ENCODE measurements at places on chromosomes 12 and 14.

DNA sequence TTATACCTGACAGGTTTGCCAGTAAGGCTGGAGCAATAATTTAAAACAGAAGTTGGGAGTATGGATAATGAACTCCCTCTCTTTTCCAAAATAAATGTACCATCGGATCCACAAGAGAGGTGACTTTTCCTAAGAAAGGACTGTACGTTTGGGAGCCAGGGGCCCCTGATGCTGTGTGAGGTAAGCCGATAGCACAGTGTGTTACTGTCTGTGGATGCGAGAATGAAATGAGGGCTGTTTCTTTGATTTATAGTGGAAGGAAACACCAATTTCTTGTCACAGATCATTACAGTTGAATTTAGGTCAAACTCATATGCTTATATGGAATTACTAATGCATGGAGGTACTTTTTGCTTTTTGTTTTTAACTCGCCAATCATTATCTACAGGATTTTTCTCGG, 147.7 kb downstream of the ZNF664 start:
- DNase-seq = no peak

DNA sequence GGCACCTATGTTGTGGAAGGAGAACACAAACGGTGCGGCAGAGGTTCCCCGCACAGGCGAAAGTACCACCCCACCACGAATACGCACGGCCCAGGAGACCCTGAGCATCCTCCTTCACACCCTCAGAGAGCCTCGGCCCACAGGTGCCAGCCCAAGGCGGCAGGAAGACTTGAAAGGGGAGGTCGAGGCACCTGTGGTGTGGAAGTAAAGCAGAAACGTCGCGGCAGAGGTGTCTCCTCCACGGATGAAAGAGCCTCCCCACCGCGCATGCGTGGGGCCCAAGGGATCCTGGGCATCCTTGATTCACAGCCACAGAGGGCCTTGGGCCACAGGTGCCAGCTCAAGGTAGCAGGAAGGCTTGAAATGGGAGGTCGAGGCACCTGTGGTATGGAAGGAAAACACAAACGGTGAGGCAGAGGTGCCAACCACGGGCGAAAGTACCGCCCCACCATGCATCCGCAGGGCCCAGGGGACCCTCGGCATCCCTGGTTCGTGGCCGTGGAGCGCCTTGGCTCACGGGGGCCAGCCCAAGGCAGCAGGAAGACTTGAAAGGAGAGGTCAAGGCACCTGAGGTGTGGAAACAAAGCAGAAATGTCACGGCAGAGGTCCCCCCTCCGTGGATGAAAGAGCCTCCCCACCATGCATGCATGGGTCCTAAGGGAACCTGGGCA, 380.1 kb downstream of the ALG10 start:
- no peak for DNase-seq

- DNase-seq = no peak
These were observed 72.3 kb upstream of the TMX1 start for GRCh38 chr14:51167587-51168214.

- no peak for DNase-seq
These were observed 586.5 kb upstream of the TMEM132C start for GRCh38 chr12:127680516-127680915.

- no peak for DNase-seq
These were observed 13.8 kb downstream of the CD9 start for GRCh38 chr12:6213969-6214368.

DNA sequence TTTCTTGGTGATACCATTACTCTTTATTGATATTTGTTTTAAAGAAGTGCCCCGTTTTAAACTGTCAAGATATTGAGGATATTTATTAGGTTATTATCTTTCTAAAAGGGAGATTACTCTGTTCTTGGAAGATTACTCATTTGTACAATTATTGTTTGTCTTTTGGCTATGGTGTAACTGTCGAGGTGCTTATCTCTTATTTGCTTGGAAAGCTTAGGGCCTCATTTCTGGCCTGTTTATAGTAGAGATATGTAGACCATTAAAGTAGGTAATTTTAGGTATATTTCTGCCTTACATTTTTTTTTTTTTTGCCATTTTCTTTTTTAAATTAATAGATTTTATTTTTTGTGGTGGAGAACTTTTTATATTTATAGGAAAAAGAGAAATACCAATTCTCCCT, 74.2 kb downstream of the KTN1 start:
- no peak for DNase-seq

DNA sequence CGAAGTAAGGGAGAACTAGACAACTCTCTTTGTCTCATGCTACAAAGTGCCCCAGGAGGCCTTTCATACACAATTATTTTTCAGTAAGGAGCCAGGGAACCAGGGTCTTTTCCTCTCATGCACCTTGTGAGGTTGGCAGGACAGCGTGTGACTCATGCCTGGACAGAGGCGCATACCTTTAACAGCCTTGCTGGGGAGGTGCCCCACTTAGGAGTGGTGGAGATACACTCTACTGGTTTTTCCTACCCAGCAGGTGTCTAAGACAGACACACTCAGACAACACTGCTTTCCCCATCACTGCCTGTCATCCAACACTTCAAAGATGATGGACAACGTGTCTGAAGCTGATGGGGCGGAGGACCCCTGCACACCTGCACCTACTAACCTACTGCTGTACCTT, 49.1 kb downstream of the B4GALNT3 start:
- no peak for DNase-seq

DNA sequence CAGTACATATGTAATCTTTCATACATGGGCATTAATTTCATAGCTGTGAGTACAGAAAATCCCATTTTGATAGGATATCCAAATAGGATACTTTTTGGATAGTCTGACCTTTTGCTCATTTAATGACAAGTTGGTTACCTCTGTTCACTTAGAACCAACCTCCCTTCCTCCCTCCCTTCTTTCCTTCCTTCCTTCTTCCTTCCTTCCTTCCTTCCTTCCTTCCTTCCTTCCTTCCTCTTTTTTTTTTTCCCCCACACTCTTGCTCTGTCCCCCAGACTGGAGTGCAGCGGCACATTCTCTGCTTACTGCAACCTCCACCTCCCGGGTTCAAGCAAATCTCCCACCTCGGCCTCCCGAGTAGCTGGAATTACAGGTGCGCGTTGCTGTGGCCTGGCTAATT, 162.9 kb downstream of the FUT8 start:
- no peak for DNase-seq

DNA sequence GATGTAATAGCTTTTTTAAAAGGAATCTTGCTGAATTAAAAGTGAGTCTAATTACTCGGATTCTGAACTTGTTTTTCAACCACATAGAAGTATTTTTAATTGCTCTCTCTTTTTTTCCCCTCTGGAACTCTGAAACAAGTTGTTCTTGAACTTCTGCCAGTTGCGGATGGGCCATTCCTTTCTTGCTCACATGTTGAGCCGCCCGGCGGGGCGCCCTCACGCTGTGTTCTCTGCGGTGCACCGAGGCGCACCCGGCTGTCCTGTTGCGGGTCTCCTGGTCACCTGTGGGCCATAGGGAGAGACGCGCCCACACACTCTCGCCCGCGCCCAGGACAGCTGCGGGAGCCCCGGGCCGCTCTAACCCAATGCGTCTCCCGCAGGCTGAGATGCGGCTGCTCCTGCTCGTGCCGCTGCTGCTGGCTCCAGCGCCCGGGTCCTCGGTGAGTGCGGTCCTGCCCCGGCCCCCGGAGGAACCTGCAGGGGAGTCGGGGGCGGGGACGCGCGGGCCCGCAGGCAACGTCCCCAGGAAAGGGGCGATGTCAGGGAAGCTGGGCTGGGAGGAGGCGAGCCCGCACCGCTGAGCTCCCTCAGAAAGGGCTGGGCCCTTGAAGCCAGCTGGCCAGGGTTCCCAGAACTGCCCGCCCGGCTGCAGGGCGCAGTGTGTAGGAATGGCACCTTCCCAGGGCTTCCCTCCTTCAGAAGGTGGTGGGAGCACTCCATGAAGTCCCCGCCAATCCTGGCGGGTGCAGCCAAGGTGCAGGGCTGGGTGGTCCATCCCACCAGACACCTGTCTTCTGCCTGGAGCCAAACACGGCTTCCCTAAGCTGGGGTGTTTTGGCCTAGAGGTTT, 2.3 kb downstream of the PAPLN start:
- DNase-seq = no peak

- DNase-seq = no peak
These were observed 35.3 kb downstream of the PITPNM2 start for GRCh38 chr12:123115409-123116121.

- DNase-seq = no peak
These were observed 186.2 kb downstream of the SYNE2 start for GRCh38 chr14:64038841-64039542.

- no peak for DNase-seq
These were observed 25.3 kb downstream of the WDR20 start for GRCh38 chr14:102164965-102165364.

GRCh38 chr14:53367644-53368026, 214.5 kb upstream of the DDHD1 start:
- DNase-seq = no peak

DNA sequence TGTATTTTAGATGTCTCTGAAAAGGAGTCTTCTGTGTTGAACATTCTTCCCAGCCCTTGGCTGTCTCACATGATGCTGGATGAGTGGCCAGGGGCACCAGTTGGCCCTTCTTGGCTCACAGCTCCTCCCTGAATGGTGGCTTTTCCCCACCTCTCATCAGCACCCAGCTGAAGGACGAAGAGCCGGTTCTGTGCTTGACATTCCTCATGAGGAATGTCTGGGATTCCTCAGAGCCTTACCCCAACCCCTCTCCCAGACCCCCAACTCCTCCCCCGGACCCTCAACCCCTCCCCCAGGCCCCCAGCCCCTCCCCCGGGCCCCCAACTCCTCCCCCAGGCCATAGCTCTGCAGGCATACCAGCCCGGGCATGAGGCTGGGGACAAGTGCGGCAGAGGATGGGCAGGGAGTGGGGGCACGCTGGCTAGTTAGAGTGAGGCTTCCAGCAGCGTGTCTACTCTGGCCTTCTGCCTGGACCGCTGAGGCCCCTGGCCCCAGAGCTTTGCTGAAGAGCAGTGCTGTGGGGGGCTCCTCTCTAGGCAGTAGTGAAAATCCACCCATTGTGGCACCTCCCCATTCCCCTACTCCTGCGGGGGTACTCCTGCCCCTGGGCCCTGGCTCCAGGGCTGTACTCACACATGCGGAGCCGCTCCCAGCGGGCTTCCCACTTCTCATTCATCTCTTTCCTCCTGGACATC, 64.3 kb downstream of the PLEKHG3 start:
- no peak for DNase-seq

DNA sequence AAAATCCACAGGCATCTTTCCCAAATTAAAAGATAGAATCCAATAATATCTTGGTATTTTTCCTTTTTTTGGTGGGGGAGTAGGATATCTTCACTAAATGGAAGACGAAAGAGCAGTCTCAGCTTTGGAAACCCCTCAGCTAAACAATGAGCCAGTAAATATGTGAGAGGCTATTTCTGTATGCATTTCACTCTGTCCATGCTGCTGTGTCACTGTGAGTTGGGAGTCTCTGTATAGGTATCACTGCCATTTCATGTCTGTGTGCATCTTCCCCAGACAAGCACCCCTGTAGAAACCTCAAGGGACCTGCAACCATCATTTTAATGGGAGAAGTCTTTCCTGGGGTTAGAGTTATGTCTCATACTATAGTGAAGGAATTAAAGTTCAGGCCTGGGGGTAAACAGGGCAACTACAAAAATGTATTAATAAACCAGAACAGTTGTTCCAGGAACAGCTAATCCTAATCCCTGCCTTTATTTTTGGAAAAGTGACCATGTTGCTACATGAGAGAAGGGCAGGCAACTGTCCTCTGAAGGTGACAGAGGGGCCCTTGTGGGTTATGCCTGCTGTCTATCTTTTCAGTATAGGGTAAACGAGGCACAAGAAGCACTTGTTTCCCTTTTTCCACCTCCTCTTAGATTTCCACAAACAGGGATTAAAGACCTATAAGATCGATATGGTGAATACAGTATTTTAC, 11.3 kb upstream of the STAC3 start:
- DNase-seq = no peak

- DNase-seq = no peak
These were observed 577.7 kb downstream of the SLC16A7 start for GRCh38 chr12:60173224-60174170.

DNA sequence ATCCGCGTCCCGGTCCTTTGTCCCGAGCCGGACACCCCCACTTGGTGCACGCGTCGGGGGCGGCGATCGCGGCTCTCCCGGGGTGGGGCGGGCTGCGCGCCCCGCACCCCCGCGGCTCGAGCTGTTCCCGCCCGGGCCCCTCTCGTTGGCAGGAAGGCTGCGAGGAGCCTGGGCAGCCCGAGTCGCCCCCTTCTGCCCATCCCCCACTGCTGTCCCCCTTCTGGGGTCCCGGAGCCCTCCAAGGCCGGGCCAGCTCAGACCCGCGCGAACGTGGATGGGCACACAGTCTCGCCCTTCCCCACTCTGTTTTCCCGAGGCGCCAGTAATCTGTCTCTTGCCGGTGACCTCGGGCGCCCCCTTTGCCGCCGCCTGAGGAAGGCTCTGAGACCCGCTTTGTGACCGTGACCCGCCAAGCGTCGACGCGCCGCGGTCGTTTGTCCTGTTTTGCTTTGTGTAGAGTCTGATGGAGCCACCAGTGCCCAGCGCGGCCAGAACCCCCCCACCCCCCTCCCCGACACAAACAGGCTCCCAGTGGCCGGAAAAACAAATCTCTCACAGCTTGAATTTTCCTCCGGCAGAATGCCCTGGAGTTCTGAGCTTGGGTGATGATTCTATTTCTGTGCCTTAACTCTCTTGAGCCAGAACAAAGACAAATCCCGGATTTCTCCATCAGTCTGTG, 610 bp downstream of the C14orf132 start:
- DNase-seq = peak; percentile 18

DNA sequence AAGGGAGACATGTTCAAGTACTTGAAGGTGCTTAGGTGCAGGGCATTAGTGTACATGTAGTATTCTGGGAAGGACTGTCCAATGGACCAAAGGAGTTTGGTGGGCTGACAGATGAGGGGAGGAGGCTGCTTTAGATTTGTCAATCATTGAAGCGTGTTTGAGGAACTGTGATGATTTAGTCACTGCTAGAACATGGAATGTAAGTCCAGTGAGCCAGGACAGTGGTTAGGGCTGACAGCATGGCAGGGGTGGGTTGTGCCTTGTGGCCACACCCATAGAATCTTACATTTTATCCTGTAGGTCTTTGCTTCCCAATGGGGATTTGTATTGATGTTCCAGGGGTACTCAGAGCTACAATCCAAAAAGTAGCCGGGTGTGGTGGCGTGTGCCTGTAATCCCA, 24.6 kb downstream of the DIP2B start:
- no peak for DNase-seq

- DNase-seq = no peak
These were observed 479.2 kb downstream of the RPS29 start for GRCh38 chr14:49106741-49107667.

GRCh38 chr12:27769142-27769673, 10.8 kb upstream of the KLHL42 start:
- no peak for DNase-seq

DNA sequence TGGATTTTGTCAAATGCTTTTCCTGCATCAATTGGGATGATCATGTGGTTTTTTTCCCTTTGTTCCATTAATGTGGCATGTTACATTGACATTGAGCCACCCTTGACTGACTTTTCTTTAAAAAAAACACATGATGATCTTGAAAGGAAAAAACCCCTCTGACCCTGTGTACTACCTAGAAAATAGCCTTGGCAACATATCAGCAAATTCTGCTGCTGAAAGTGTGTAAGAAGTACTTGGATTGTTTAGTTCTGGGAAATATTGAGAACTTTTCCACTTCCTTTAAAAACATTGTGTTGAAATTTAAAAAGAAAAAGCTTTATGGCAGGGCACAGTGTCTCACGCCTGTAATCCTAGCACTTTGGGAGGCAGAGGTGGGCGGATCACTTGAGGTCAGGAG, 20.7 kb downstream of the ACACB start:
- DNase-seq = no peak
